ENCODE measurements at places on chromosomes 12 and 14.

- DNase-seq = no peak
Observed at GRCh38 chr12:2842948-2843347, 8.1 kb upstream of the NRIP2 start.

DNA sequence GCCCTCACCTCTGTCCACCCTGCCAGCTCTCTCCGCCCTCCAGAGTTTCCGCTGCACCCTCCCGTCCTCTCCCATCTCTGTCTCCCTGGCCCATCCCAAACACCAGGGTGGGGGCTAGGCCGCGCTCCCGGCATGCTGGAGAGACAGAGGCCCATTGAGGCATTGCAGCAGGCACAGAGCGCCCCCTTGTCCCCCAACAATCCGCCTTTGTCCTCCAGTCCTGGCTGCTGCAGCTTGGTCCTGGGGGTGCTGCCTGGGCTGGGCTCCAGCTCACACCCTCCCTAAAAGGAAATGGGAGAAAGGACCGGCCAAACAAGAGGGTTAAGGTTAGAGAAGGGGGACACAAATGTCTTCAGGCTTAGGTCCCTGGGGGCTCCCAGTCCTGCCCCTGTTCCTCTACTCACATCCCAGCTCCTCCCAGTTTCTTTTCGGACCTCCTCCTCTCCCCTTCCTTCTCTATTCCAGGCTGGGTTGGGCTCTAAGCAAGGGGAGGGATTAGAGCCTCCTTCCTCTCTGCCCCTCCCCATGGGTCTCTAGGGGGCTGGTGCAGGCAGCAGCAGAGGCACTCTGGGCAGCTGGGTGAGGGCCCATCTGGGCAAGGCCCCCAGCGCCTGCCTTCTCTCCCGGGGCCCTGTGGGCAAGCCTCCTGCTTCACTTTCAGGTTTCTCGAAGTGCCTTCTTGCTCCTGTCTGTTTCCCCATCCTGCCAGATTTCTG lies at the start of gene CMTM5:
Gene CMTM5, plus strand, starts transcription at position 565 of the 716 bp plus-strand sequence. CDS start 206 bp downstream, outside the sequence.
- no peak for DNase-seq

GRCh38 chr12:104426926-104427546 lies 29.7 kb upstream of the CHST11 start:
- peak; percentile 16 for DNase-seq

GRCh38 chr12:127125607-127126259 lies 1141.2 kb upstream of the TMEM132C start:
- peak; percentile 81 for DNase-seq

DNA sequence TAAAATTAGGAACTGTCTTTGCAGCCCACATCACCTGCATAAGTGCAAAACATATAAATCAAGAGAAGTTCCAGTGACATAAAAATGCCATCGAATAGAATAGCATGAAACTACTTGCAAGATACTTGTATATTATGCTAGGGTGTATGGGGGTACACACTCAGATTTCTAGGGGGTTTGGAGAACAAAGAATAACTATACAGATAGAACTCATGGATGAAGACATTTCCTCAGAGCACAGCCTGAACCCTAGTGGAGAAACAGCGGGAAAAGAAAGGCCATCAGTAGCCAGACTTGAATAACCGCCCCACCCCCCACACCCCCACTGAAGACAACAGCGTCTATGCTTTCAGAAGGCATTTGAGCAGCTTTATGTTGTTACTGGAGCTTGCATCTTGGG lies 425.8 kb downstream of the NPAS3 start:
- no peak for DNase-seq

DNA sequence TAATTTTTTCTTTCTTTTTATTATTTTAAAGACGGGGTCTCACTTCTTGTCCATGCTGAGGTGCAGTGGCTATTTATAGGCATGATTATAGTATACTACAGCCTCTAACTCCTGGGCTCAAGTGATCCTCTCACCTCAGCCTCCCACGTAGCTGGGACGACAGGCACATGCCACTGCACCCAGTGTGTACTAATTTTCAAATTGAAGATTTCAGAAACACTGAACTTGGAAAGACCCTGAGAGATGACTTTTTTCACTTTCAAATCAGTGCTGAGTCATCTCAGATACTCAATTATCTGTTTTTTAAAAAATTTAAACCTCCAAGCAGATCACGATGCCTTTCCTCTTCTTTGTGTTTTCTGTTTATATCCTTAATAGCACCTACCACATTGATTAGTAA lies 53.7 kb upstream of the COCH start:
- peak; percentile 5 for DNase-seq

- DNase-seq = no peak
Observed at GRCh38 chr14:28467611-28468010, 299.0 kb upstream of the FOXG1 start.

- peak; percentile 5 for DNase-seq
Observed at GRCh38 chr14:50560931-50561285, 963 bp downstream of the ATL1 start.

DNA sequence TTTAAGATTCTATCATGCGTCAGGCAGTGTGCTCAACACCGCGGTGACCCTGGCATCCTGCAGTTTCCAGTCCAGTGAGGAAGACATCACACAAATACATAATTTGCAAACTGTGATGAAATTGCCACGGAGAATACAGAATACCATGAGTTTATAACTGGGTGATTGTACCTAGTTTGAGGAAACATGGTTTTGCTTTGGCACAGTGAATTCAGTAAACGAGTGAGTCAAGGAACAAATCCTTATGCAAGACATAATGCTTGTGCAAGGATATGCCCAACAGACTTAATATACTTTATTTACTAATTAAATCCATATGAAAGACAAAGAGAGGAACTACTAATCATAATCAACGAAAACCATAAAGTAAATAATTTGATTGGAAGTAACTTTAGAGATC lies 311.8 kb upstream of the TMTC1 start:
- no peak for DNase-seq

- peak; percentile 6 for DNase-seq
Observed at GRCh38 chr14:47929334-47929733, 253.9 kb upstream of the MDGA2 start.

DNA sequence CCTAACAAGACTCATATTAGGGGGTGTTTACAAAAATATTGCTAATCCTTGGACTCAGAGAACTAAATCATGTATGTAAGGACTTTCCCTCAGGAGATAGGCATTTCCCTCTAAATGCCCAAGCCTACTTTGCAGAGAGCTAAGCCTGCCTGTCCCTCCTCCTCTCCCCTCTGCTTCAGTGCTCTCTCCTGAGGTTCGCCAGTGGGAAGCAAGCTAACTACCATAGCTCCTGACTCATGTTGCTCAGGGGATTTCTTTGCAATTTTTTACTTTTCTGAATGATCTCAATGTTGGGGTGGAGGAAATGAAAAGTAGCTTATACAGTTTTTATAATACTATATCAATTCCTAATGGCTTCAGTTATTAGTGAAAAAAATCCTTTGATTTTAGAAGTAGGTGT lies 29.6 kb downstream of the IFT43 start:
- no peak for DNase-seq

DNA sequence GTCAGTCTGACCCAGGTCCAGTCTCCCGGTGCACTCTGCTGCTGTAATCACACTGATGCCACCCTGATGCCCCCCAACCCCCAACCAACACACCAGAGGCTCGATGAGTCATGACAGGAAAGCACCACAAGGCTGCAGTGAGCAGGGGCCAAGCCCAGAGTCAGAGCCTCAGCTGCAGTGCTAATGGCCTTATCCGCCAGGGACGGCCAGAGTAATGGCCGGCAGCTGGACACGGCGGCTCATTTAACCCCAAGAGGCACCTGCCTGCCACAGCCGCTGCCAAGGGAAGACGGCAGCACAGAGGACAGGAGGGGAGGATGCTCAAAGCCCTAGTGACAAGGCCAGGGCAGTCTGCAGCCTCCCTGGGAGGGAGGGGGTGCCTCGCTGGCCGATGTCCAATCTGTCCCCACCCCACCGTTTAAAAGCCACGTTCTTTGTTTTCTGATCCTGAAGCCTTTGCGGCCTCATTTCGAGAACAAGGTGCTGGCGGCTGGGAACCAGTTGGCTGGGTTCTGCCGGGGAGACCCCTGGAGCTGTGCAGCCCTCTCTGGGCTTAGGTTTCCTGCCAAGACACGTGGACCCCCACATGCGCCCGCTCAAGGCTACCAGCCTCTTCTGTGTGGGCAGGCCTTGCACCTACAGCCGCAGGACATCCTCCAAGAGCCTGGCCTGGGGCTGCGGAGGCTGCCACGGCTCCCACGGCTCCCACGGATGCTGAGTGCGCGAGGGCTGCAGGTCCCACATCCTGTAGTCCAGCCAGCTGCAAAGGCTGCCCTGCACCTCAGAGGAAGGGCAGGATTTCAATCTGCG lies 13.1 kb downstream of the CCDC85C start:
- DNase-seq = no peak

DNA sequence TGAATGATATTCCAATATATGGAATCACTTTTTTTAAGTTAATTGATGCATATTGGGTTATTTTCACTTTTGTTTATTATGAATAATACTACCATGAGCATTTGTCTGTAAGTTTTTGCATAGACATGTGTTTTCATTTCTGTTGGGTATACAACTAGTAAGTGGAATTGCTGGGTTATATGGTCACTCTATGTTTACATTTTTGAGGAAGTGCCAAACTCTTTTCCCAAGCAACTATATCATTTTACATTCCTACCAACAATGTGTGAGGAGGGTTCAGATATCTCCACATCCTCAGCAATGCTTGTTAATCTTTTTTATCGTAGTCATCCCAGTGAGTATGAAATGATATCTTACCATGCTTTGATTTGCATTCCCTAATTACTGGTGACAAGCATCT lies 64.0 kb downstream of the MON2 start:
- no peak for DNase-seq

- no peak for DNase-seq
Observed at GRCh38 chr14:80426683-80427082, 215.4 kb upstream of the DIO2 start.

GRCh38 chr14:85057221-85057620 lies 472.7 kb upstream of the FLRT2 start:
- no peak for DNase-seq

GRCh38 chr14:104552738-104553125 lies 26.8 kb upstream of the C14orf180 start:
- no peak for DNase-seq

DNA sequence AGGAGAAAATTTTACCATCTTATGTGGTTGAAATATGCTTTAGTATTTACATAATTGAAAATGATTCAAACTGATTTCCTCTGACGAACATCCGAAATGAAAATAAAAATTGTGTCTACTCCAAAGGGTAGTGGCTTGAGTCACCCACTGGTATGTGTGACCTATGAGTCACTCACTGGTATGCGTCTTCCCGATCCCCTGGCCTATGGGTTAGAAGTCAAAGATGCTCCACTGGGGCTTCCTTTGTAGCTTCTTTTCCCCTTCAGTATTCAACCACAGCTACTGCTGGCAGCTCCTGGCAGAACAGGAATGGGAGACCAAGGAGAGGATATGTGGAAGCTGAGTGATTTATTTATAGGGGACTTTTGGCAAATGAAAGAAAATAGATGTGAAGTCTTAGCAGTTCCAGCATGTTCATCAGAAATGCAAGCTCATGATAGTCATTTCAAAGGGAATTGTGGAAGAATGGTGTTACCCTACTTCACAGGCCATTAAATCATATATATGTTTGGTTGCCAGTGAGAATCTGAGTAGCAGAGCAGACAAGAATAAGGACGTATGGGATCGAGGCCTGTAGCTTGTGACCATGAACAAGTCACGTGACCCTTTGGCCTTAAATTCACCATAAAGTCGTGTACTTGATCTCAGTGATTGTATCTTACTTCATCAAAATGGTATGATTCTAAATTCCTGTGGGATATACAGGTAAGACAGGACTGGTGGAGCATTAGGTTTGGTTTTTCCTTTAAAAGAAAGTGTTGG lies 108.3 kb downstream of the CRADD start:
- DNase-seq = no peak

DNA sequence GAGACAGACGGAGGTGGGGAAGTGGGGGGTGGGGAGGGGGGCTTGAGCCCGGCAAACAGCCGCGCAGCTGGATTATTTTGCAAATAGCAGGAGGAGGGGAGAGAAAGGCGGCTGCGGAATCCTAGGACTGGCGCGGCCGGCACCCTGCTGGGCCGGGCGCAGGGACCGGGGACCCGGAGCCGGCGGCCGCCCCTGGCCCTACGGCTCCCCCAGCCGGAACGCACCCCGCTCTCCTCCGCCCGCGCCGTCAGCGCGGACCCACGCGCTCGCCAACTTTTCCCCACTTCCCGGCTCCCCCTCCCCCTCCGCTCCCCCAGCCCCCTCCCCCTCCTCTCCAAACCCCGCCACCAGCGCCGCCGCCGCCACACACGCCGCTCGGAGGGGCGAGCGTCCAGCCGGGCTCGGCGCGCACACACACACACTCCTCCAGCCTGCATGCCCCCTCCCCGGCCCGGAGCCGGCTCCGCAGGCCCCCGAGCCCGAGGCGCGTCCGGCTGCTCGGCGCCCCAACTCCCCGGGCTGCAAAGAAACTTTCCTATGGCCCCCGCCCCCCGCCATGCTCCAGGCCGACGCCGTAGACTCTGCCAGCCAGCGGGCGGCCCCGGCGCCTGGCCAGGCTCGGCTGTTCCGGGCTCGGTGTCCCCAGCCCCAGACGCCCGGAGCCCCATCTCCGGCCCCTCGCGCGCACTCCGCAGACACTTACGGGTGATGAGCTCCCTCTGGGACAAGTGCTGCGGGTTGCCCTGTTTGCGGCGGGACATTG lies 1.4 kb downstream of the BCL11B start:
- DNase-seq = no peak

- DNase-seq = no peak
Observed at GRCh38 chr12:11543457-11544158, 105.9 kb upstream of the ETV6 start.

GRCh38 chr12:46005151-46005797 lies 14.9 kb upstream of the SCAF11 start:
- no peak for DNase-seq

DNA sequence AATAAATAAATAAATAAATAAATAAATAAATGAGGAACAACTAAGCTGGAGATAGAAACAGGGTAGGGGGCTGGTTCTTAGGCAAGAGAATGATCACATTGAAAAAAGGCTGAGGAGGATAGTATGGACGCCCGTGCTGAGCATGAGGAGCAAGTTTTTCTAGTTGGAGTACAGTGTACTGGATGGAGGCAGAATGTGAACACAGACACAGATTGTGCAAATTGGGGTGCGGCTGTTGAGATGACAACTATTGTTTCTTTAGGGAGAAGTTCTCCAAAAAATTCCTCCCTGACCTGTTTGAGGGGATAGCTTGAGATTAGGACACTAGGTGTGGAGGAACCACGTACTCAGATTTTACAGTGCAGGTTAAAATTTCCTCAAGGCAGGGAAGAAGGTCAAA lies 979 bp upstream of the BIN2 start:
- no peak for DNase-seq

- no peak for DNase-seq
Observed at GRCh38 chr12:15289192-15289591, 33.1 kb upstream of the PTPRO start.

GRCh38 chr12:6345319-6346091 lies 3.6 kb upstream of the TNFRSF1A start:
- no peak for DNase-seq

- DNase-seq = no peak
Observed at GRCh38 chr12:52755533-52755932, 21.6 kb downstream of the KRT76 start.

- peak; percentile 55 for DNase-seq
Observed at GRCh38 chr14:22487941-22488340, 101.1 kb downstream of the DAD1 start.

Data from GM12865 (cell line).